Anterior cingulate cortex (tissue), 58 donors: ENCODE measurements at places on chromosomes 11 and 22.

GRCh38 chr11:97461934-97462333 lies 1072.1 kb downstream of the JRKL start:
- no peak for DNase-seq

DNA sequence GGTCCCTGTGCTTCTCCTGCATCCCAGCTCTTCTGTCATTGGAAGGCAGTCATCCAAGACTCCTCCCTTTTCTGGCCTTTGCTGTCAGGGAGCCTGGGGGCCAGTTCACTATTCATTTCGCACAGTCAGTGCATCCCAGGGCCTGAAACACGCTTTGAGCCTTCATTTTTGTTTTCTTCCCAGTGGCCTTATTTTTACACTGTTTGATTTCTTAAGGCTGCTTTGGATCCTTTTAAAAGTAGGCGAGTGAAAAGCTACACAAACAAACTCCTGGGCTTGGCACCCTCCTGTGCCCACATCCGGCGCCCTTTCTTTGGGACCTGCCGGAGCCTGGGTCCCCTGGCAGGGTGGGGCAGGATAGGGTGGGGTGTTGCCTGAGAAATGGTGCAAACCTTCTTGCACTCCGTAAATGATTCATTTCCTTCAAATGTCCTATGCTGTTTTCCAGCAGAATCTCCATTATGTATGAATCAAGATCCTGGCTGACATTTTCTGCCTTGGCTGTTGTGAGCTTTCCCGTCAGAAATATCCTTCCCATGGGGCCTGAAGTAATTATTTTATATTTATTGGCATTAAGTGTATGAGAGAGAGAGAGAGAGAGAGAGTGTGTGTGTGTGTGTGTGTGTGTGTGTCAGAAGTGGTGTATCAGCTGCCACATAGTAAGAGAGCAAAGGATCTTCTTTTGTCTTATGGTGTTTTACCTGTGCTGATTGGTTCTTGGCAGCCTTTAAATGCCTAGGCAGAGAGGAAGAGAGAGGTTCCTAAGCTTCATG lies 45.6 kb downstream of the BCR start:
- DNase-seq, result no peak

GRCh38 chr11:103007521-103007920 lies 52.0 kb upstream of the MMP13 start:
- no peak for DNase-seq

- DNase-seq, result peak; percentile 25
Observed at GRCh38 chr22:35838855-35839576, 121.3 kb downstream of the APOL5 start.

DNA sequence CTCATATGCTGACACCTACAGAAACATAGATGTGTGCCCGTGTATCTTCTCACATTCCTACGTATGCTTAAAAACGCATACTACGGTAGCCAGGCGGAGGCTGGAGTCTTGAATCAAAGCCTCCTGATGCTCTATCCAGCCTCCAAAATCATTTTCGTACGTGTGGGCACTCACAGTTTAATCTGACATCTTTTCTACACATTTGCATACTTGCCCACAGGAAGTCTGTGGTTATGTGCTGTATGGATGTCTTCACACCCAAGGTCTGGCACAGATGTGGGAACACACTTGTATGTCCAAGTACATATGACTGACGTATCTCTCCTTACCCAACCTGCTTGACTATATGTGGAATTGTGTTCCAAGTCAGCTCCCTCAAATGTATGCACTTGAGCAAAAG lies 561.8 kb upstream of the CADM1 start:
- DNase-seq, result no peak

DNA sequence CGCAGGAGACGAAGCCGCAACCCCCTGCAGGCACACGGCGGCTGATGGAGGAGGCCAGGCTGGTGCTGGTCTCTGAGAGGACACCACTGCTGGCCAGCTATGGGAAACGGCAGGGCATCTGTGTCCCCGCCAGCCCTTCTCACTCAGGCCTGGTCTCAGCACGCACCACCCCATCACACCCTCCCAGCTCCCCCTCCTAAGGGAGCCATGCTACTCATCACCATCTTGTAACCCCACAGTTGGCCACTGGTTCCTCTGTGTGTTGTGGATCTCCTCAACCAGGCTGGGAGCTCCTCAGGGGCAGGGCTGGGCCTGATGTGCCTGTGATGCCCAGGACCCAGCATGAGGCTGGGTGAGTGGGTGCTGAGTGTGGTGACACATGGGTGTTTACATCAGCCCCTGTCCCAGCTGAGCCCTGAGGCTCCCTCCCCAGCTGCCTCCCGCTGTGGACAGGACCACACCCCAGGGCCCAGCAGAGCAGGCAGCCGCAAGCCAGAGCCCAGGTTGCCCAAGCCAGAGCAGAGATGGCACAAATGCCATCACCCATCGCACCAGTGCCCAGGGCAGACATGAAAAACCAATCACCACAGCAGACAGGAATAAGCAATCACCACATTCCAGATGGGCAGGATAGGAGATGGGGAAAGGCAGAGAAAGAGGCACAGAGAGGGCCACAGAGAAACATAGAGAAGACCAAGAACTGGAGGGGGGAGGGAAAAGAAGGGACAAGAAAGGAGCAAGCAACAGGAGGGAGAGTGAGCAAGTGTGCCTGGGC lies 8.2 kb downstream of the ARVCF start:
- DNase-seq, result no peak

DNA sequence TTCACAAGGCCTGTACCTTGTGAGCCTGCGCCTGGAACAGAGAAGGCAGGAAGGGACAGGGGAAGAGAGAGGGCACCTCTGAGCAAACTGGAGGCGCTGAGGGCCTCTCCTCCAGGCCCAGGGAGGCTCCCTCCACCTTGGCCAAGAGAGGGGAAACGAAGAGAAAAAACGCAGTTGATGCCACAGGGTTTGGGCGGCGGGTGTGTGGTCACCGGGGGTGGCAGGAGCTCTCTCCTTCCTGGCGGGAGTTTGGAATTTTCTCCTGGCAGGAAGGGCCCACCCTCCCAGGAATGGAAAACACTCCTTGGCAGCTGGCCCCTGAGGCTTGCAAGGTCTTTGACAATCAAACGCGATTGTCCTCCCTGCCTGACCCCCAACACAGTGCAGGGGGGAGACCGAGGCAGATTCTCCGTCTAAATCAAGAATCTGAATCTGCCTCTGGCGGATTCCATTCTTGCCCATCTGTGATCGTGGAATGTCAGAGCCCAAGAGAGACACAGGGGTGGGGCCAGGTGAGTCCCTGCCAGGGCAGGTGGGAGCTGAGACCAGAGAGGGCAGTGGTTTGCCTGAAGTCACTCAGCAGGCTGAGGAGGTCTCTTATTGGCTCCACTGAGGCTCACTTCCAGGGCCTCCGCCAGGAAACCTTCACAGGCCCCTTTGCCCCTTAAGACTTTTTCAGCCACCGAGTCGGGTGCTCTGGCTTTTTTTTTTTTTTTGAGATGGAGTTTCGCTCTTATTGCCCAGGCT lies 21.0 kb downstream of the RPL3 start:
- DNase-seq, result no peak

GRCh38 chr11:63503492-63503891 lies 2.4 kb upstream of the LGALS12 start:
- DNase-seq, result no peak

DNA sequence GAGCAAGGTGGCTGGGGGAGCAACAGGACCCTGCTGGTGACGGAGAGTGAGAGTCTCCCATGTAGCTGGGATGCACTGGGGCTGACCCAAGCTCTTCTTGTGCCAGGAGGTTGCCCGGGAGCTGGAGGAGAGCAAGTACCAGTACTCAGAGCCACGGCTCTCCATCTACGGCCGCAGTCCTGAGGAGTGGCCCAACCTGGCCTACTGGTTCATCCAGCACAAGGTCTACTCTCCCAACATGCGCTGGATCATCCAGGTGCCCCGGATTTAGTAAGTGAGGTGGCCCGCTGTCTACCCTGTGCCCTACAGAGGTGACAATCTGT lies 40.4 kb downstream of the AMPD3 start:
- DNase-seq, result no peak

DNA sequence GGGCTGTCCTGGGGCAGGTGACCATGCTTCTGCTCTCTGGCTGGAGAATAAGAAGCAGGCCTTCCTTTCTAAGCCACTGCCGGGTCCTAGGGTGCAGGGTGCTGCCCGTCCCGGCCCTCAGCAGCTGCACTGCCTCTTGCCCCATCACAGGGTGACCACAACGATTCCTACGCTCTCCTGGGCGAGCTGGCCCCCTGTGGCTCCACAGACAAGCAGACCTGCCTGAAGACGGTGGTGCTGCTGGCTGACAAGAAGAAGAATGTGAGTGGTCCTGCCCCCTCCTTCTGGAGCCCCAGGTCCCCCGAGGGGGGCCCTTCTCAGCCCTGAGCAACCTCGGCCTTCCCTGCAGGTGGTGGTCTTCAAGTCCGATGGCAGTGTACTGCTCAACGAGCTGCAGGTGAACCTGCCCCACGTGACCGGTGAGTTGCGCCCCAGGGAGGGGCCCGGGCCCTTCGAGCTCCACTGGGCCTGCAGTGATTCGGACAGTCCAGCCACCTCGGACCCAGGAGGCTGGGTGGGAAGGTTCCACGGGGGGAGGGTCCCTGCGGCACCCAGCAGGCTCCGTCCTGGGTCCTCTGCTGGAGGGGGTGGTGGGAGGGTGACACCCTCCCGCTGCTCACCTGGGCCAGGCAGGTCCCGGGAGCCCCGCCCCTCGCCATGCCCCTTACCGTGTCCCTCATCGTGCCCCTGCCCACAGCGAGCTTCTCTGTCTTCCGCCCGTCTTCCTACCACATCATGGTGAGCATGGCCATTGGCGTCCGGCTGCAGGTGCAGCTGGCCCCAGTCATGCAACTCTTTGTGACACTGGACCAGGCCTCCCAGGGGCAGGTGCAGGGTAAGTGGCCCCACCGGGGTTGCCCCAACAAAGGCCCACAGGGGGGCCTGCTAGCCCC lies 8.3 kb downstream of the MUC2 start:
- DNase-seq, result no peak

- DNase-seq, result no peak
Observed at GRCh38 chr11:101434026-101434643, 149.7 kb downstream of the TRPC6 start.

DNA sequence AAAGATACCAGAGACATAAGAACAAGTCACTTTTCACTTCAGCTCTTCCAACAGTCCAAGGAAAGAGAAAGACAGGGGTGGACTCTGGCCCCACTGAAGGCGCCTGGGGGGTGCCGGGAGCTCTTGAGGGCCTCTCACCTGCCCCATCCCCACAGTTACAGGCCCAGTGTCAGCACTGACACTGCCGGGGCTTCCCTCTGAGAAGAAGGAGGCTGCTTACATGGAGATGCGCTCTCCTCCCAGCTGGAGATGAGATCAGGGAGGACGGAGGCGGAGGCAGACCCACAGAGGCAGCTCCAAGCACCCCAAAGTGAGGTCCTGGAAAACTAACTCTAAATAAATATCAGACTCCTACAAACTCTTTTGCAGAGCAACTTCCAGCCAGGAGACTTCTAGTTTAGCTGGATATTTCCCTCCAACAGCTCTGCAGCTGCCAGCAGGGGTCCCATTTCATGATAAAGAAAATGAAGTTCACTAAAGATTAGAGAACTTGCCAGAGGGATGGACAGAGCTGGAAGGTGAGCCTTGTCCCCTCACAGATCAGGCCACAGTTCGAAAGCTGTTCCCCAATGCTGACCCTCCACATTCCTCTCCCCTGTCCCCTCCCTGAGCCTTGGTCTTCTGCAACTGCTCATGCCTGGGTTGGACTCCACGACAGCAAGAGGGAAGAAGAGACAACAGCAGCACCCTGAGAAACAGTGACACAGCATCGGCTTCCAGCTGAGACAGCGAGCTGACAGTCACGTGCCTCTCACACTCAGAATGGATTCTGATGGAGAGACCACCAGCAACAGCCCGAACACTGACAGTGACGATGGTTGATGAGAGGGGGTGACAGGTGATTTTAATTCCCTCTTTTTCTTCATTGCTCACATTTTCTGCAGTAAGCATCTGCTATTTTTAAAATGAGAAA lies 5.8 kb downstream of the CARS1 start:
- no peak for DNase-seq

GRCh38 chr11:8961401-8961800 lies 2.8 kb downstream of the TMEM9B start:
- no peak for DNase-seq

GRCh38 chr11:111730871-111731591 lies 35.2 kb downstream of the PPP2R1B start:
- DNase-seq, result peak; percentile 16

DNA sequence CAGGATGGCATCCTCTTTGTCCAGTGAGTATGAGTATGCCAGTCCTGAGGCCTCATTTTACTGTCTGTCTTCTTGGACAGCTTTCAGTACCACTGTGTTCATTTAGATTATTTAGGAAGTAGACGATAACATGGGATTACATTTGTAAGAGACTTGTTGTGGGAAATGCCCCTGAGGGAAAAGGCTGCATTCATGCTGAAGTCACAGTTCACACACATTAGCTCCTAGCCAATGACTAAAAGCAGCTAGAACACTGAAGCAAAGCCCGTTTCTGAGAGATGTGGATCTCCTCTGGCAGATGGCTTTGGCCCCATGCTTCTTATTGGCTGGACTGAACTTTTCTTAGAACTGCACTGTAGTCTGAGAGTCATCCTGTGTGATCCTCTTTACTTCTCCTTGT lies 242.4 kb downstream of the FAM76B start:
- DNase-seq, result no peak

- no peak for DNase-seq
Observed at GRCh38 chr11:10926801-10927211, 69.0 kb upstream of the ZBED5 start.

GRCh38 chr11:69947793-69948255 lies 128.6 kb upstream of the FGF3 start:
- DNase-seq, result no peak

- DNase-seq, result no peak
Observed at GRCh38 chr11:120401506-120401905, 65.3 kb downstream of the ARHGEF12 start.

DNA sequence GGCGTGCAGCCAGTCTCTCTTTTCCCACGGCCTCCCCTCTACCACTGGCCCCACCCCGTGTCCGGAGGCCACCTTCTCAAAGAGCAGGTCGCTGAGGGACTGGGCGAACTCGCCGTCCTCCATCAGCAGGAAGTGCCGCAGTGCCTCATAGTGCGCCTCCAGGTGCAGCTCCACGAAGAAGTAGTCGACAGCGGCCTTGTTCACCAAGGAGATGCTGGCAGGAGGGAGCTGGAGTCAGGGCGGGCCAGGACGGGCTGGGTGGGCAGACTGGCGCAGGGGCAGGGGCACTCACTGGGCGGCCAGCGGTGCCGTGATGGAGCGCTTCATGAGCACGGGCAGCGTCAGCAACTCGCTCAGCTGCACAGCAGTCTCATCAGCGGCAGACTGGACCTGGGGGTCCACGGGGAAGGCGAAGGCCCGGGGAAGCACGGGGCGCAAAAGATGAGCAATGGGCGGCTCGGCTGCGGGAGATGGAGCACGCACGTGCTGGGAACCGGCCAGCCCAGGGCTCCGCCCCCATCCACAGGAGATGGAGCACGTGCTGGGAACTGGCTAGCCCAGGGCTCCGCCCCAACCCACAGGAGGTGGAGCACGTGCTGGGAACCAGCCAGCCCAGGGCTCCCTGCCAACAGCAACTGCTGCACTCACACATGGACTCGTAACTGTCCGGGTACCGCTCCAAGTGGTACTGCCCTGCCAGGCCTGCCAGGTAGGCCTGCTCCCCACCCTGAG lies 18.4 kb downstream of the SELENOO start:
- no peak for DNase-seq

GRCh38 chr11:116225784-116226585 lies 546.8 kb downstream of the BUD13 start:
- no peak for DNase-seq
